ENCODE measurements at places on chromosomes 6 and 20.

DNA sequence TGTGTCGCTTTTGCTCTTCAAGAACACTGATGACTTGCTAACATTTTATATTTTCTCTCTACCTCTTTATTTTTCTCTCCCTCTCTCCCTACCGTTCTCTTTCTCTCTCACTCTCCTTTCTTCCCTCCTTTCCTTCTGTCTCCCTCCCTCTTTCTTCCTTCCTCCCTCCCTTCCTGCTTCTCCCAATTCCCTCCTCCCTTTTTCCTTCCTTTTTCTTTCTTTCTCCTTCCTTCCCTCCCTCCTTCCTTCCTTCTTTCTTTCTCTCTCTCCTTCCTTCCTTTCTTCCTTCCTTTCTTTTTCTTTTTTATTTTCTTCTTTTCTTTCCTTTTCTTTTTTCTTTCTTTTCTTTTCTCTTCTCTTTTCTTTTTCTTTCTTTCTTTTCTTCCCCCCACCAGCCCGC lies 1066.1 kb downstream of the KIF16B start:
- no peak for DNase-seq

DNA sequence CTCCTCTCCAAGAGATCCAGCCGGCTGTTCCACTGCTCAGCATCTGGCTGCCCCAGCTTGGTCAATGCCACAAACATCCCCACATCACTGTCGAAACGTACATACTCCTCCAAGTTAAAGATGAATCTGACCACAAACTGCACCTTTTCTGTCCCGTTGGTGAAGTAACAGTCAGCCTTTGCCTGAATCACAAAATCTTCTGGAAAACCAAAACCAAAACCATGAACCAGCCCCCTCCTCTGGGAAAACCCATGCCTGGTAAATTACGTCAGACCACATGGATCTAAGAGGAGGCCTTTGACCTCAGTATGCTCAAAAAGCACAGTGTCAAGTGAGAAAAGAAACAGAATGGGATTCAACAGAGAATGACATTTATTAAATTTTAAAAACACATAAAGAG lies 1.7 kb downstream of the HLA-DOB start:
- DNase-seq: no peak

GRCh38 chr6:96783307-96783706 lies 54.0 kb downstream of the GPR63 start:
- no peak for DNase-seq

- no peak for DNase-seq
Measured at GRCh38 chr6:149513915-149514314, 29.1 kb upstream of the ZC3H12D start.

- DNase-seq: no peak
Measured at GRCh38 chr6:129696028-129696418, 14.0 kb downstream of the ARHGAP18 start.

GRCh38 chr20:21322083-21322710 lies 19.1 kb downstream of the XRN2 start:
- peak; percentile 7 for DNase-seq

DNA sequence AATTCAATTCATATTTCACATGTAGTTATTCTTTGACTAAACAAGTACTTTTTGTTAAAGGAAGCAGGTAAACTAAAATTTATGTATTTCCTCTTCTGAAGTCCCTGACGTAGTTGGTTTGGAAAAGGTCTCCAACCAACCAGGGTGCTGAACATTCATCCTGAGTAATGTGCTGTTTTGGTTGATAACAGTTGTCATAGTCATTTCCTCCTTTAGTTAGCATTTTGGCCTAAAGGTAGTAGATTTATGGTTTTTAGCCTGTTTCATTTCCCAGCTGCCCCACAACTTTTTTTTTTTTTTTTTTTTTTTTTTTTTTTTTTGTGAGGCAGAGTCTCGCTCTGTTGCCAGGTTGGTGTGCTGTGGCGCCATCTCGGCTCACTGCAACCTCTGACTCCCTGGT lies 382.8 kb upstream of the FLRT3 start:
- no peak for DNase-seq

- no peak for DNase-seq
Measured at GRCh38 chr6:157563611-157564284, 182.8 kb downstream of the ZDHHC14 start.

- DNase-seq: peak; percentile 60
Measured at GRCh38 chr6:21596949-21597682, 3.6 kb downstream of the SOX4 start.

GRCh38 chr20:61443443-61444126 lies 191.5 kb downstream of the CDH4 start:
- DNase-seq: no peak
